Ovary (tissue), 10 donors: ENCODE measurements at places on chromosomes 2 and 18. TPM values are rescaled to one million over a fixed set of nuclear protein-coding genes. Genes with fewer than 3 reads are reported as not detected.

- no peak for DNase-seq
Observed at GRCh38 chr2:95007031-95007609, 18.4 kb upstream of the MAL start.

DNA sequence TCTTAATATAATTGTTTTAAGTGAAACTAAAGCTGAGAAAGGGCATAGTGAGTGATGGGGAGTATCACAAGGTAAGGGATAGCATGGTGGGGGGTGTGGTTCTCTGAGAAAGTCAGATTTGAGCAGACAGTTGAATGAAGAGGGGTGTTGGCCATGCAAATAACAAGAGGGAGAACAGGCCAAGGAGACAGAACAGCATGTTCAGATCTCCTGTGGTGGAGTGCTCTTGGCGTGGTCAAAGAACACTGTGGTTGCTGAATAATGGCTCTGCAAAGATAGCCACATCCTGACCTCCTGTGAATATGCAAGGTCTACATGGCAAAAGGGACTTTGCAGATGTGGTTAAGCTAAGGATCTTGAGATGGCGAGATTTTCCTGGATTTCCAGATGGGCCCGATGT, 389.2 kb downstream of the TMEM182 start:
- no peak for DNase-seq

GRCh38 chr2:163119966-163120365, 281.4 kb upstream of the KCNH7 start:
- DNase-seq, result peak; percentile 55

DNA sequence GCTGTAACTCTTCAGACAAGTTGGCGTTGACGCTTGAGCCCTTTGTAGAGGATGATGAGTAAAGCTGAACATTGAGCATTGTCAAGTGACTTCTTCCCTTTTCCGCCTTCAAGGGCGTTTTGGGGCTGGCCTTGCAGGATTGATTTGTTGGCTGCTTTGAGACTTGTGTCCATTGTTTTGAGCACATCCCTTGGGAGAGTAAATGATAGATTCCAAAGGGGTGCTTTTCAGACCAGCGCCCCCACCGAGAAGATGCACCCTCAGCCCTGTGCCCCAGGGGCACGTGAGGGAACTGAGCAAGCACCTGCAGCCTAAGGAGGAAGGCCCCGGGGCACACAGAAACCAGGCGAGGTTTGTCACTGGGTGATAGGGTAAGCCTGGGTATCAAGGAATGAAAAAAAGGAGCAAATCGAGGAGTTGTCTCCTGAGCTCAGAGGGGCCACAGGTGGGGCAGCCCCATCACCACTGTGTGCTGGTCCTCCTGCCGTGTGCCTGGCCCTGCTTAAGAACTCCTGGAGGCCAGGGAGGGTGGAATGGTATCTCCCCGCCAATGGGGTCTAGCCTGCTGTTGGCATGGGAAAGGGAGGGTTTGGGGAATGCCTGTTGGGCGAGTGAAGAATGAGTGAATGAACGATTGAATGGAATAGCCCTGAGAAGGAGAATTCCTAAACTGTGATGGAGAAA, 64.0 kb downstream of the RAB31 start:
- no peak for DNase-seq

DNA sequence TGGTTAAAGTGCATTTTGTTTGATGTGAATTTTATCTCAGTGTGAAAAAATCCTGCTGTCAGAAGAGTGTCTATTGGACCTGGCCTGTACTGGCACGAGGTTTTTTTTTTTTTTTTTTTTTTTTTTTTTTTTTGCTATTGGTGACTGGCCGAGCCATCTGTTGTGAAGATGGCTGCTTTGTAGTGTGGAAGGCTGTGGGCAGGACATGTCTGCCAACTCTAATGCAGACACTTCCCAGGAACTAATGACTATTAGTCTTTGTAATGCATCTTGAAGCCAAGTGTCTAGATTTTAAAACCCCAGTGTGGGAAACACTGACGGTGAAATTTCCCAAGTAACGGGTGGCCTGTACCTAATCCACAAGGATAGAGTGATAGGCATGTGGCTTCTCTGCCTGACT, 34.3 kb downstream of the ZAP70 start:
- DNase-seq, result no peak

DNA sequence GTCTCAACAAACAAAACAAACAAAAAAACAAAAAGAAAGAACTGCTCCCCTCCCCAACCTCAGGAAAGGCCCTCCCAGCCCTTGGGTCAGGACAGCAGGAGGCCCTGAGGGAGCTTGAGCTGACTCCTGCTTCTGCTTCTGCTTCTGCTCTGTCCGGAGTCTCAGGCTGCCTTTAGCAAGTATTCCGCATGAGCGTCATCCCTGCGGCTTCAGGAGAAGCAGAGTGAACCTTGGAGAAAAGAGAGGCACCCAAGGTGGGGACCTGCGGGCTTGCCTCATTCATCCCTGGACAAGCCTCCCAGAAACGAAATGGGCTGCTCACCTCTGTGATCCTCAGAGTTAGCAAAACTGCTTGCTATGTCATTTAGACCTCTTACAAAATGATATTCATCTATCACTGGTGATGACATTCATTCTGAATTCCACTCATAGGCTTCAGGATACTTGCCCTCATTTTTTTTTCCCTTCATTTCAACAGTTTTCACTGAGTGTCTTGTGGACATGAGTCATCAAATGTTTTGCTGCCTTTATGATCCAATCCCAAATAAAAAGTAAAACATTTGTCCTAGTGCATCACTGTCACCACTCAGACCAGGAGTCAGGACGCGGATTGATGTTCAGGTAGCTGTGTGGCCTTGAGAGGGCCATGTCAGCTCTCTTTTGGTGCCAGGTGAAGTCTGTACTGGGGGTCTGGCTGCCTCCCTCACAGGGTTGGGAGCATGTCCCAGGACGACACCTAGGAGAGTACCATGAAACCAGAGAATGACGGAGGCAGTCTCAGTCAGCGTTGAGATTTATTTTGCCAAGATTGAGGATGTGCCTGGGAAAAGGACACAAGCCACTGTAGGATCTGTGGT, 51.7 kb downstream of the IMPA2 start:
- DNase-seq, result no peak

DNA sequence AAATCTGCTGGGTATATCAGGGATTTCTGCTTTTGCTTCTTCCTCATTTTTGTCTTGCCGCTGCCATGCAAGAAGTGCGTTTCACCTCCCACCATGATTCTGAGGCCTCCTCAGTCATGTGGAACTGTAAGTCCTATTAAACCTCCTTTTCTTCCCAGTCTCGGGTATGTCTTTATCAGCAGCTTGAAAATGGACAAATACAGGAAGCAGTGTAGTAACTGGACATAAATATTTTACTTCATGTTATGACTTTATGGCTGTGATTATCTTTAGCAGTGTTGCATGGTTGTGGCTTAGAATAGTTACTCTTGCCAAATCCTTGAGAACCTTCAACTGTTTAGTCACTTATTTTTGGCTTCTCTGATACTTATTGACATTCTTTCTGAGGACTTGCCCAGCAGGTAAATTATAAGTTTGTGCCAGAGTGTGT, 66.2 kb upstream of the DLX2 start:
- DNase-seq, result no peak

- DNase-seq, result no peak
Observed at GRCh38 chr2:98908931-98909316, 27.1 kb downstream of the CRACDL start.

CYP1B1 gene
- 5.4 TPM for total RNA-seq

RAB27B gene
- total RNA-seq, result 0.05 TPM

SERPINB13 gene
- total RNA-seq, result not detected

SERPINB2 gene
- 0.32 TPM for total RNA-seq

TEKT4 gene
- total RNA-seq, result 0.72 TPM
